ENCODE measurements at places on chromosomes 13 and 19.

DNA sequence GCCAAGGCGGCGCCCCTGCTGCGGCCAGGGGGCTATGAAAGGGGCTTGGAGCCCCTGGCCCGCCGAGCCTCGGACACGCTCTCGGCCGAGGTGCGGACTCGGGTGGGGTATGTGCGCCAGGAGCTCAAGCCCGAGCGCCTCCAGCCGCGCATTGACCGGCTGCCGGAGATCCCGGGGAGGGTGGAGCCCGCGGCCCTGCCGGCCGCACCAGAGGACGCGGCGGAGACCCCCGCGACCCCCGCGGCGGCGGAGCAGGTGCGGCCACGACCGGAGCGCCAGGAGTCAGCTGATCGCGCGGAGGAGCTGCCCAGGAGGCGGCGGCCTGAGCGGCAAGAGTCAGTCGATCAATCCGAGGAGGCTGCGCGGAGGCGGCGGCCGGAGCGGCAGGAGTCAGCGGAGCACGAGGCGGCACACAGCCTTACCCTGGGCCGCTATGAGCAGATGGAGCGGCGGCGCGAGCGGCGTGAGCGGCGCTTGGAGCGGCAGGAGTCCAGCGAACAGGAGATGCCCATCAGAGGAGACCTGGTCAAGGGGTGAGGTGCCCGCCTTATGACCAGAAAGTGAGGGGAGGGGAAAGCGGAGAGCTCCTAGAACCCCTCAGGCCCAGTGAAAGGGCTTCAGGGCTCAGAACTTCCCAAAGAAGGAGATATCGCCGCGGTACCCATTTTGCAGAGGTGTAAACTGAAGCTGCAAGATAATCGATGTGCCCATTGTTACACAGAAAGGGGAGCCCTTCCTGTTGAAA, 8.8 kb upstream of the SHKBP1 start:
- DNase-seq, result no peak

DNA sequence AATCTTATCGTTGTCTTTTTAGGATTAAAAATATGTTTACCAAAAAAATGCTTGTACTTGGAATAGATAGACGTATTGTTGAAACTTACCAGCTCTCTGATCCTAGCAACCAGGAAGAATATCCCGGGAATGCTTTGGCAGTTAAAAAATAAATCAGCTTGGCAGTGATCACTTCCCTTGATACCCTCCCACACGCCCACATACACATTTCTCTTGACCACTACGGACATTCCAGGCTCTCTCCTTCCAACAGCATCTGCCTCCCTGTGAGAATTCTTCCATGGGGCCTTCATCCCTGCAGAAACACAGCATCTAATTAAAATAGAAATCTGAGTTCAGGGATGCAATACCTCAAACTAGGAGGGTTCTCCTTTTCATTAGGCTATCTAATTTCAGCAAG, 57.9 kb downstream of the THSD1 start:
- DNase-seq, result no peak

DNA sequence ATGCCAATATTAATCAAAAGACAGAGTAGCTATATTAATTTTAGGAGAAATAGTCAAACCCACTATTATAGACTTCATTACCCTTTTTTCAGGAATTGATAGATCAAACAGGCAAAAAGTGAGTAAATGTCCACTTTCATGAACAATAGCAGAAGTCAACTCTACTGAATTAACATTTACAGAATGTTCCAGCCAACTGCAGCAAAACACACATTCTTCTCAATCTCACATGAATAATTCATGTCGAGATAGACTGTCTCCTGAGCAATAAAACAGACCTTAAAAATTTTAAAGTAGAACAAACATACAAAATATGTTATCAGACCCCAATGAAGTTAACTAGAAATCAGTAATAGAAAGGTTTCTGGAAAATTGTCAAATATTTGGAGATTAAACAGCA, 118.4 kb downstream of the MYO16 start:
- no peak for DNase-seq

GRCh38 chr19:4516939-4517300, 1.4 kb downstream of the PLIN4 start:
- DNase-seq, result no peak

- DNase-seq, result peak; percentile 80
Measured at GRCh38 chr19:29680447-29680846, 15.2 kb downstream of the PLEKHF1 start.

All from stimulated activated CD4-positive, alpha-beta T cell treated with anti-CD3 and anti-CD28 coated beads, Interleukin-2, amount 100 ng/mL, for 24 hours (primary cell).